ENCODE measurements at places on chromosomes 4 and X.

- DNase-seq, result no peak
These were observed 214.0 kb upstream of the NHS start for GRCh38 chrX:17160975-17161374.

GRCh38 chr4:80740375-80740774, 290.1 kb upstream of the BMP3 start:
- no peak for DNase-seq

DNA sequence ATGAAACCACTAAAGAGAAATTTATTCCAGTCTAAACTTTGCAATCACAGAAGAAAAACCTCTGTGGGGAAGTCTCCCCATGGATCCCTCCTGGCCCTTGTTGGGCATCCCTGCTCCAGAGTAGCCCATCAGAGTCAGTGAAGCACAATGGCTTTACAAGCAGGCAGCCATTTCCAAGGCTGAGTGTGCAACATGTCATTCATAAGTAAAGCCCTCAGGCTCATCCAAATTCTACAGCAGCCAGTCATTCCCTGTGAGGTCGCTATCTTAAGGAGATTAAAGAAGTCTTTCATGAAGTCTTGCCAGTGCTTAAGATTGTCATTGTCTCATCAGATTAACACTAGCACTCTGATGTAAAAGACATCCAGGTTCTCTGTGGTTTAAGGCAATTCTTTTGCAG, 17.0 kb upstream of the MAPK10 start:
- no peak for DNase-seq

DNA sequence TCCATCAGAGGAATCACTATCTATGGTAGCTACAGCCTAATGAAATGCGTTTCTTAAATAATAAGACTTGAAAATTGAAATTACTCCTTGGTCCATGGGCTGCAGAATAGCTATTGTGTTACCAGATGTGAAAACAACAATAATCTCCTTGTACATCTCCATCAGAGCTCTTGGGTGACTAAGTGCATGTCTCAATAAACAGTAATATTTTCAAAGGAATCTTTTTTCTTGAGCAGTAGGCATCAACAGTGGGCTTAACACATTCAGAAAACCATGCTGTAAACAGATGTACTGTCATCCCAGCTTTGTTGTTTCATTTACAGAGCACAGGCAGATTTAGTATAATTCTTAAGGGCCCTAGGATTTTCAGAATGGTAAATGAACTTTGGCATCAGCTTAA, 67.3 kb downstream of the GLUD2 start:
- no peak for DNase-seq

Measured in activated B cell treated with CpG ODN at 0.5 μM for 24 hours (primary cell).